Anterior cingulate cortex (tissue), 58 donors: ENCODE measurements at places on chromosomes 1 and 21.

DNA sequence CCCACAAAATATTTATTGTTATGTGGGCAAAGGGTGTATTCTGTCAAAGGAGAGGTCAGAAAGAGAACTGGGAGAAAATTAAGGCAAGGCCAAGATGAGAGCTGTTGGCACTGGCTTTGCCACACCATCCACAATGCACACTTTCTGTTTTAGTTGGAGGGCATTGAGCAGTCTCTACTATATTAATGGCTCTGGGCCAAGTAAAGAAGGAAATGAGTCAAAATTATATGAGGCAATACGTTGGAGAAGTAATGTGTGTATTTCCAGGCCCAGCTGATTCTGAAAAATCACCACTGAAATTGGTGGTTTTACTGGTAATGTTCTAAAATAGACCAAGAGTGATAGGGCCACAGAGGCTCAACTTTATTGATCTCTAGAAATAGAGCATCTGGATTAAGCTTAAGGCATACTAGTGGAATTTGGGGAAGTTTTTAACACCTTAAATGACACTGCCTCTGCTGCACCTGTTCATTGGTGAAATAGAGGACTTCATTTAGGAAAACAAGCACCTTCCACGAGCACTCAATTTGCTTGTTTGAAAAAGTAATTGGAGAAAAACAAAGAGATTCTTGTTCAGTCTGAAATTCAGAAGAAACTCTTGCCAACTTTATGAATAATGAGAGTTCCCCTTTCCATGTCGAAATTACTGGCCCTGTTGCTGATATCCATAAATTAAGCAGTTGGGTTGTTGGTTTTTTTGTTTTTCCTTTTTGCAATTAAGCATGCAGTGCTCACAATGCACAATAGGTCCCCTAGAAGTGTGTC, 424.9 kb downstream of the ADGRL2 start:
- DNase-seq, result no peak

DNA sequence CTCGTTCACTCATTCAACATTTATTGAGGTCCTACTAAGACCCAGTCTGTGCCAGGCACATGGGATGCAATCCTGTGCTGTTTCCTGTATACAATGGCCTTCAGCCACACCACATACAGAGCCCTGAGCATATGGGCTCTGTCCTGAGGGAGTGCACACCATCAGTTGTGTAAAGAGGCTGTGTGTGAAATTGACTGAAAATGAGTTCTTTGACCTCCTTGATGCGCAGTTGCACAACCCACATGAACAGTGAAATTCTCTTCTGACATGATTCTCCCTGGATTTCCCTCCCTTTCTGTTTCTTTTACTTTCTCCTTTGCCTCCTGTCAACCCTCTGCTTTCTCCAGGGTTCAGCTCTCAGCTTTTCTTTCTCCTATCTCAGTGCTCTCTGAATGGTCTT, 6.3 kb upstream of the SYT6 start:
- no peak for DNase-seq

- DNase-seq, result no peak
Measured at GRCh38 chr1:33120436-33121231, 39.7 kb downstream of the AZIN2 start.

DNA sequence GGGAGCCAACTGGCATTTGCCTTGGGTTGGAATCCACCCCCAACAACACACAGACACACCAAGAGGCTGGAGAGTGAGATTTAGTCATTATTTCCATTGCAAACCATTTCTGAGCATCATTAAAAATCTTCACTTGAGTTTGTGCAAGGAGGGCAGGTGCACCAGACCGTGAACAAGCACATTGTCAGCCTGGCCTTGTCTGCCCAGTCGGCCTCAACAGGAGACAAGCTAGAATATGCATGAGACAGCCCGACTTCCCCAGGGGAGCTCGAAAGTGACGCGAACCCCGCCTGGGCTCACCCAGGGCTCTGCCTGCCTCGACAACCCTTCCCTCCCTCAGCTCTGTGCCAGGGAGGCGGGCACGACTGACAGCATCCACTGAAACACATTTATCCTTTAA, 15.4 kb upstream of the GUCA2B start:
- no peak for DNase-seq

- DNase-seq, result no peak
Measured at GRCh38 chr1:236450779-236451178, 56.7 kb downstream of the EDARADD start.

GRCh38 chr21:36507397-36508018, 27.6 kb upstream of the CLDN14 start:
- DNase-seq, result no peak

- DNase-seq, result no peak
Measured at GRCh38 chr21:28550057-28550825, 442.4 kb downstream of the LTN1 start.

DNA sequence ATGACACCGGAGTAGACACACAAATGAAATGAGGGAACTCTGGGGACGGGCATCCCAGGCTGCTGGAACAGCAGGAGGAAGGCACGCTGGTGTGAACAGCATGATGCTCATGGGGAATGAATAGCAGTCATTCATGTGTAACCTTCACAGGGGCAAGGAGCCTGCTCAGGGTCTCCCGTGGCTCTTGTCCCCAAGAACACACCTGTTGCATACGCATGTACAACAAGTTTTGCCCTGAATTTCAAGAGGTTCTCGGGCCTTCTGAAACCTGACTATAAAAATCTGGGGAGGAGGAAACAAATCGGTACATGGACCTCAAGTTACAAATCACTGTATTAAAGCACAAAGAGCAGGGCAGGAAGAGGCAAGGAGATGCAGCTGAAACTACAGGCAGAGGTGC, 93.4 kb downstream of the RRAGC start:
- no peak for DNase-seq

DNA sequence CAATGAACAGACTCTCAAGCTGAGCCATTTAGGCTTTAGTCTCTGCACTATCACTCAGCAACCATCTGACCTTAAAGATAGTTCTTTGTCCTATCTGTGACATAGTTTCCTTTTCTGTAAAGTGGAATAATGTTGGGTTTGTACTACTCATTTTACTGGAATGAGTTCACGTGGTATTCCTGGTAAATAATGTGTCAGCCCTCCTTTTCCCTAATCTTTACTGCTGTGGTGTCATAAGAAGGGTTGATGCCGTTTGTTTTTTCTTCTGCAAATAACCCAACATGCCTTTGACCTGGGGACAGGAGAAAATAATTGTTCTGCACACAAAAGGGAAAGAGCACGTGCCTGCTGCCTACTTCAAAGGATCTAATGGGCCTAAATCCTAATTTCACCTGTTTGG, 297.8 kb downstream of the BRINP3 start:
- no peak for DNase-seq

GRCh38 chr1:24910751-24911650, 19.1 kb downstream of the RUNX3 start:
- DNase-seq, result no peak

GRCh38 chr1:29511436-29511835, 275.1 kb downstream of the PTPRU start:
- DNase-seq, result no peak

- no peak for DNase-seq
Measured at GRCh38 chr1:19636065-19636464, 8.0 kb upstream of the NBL1 start.

DNA sequence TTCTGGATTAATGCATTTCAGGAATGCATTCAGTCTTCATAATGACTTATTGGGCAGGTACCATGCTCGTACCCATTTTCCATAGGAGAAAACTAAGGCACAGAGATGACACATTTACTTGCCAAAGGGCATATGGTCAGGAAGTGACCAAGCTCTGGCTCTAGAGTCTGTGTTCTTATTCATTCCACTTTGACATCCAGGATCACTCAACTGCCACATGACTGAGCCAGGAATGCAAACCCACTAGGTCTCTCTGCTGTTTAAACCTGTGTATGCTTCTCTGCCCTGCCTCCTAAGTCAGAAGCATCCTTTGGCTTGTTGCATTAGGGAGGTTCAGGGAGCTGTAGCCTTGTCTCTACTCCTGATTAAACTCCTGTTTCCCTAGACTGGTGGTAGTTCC, 7.5 kb downstream of the KAZN start:
- no peak for DNase-seq

DNA sequence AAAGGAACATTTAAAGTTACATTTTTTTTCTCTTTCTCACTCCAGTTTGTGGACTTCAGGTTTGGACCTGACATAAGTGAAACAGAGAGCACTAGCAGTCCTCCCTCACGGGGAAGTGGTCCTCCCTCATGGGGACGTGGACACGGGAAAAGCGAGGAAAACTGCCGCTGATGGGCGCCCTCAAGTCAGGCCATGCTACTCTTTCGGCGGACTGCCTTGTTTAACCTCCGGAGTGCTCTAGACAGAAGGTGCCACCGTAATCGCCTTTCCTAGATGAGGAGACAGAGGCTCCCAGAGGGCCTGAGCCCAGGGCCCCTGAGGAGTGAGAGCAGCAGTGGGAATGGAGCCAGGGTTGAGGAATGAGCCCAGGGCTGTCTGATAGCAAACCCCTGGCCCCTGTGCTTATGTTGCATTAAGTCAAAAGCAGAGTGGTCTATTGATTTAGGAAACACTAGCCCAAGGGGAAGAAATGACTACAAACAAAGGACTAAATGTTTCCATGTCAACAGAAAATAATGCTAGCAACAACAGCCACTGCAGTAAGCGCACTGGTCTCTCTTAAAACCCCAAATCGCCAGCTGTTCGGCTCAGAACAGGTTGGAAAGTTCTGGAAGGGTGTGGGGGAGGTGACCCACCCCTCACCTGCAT, 84.1 kb downstream of the DMRTB1 start:
- DNase-seq, result no peak

DNA sequence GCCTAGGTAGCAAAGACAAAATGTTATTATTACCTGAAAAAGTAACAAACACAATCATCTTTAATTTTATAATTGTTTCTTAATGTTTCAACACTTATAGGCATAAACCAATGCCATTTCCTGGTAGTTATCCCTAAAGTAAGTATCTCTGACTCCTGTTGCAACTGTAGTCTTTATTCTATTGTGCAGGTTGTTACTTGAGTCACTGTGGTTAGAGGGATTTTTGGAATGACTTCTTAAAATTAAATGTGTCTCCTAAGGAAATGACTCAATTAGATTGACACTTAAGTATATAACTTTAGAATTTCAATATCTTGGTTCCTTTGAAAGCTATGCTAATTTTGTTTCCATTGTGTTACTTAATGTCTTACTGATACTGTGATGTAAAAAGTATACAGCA, 143.9 kb downstream of the PHTF1 start:
- DNase-seq, result no peak

DNA sequence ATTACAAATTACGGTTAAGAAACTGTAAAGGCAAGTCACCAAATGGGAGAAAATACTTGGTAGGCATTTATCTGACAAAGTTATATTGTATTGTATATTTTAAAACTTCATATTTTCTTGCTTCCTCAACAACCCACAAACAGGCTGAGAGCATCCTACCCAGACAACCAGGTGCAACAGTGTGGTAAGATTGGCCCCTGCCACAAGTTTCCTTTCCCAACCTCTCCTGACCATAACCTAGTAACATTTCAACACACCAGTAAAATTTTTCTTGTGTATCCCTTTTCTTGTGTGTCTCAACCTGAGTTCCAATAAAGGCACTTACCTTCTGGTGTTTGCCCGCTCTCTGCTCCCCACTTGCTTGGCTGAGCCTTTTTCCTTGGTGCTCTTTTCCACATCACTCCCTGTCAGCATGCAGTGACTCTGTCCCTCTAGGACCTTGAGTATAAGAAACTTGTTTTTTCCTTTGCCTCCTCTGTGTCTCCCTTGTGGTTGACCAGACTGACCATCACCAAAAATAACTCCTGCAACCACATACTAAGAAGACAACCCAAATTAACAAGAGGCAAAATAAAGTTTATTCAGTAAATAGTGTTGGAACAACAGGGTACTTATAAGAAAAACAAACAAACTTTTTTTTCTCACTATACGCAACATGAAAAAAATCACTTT, 40.9 kb downstream of the FCRL3 start:
- DNase-seq, result no peak

DNA sequence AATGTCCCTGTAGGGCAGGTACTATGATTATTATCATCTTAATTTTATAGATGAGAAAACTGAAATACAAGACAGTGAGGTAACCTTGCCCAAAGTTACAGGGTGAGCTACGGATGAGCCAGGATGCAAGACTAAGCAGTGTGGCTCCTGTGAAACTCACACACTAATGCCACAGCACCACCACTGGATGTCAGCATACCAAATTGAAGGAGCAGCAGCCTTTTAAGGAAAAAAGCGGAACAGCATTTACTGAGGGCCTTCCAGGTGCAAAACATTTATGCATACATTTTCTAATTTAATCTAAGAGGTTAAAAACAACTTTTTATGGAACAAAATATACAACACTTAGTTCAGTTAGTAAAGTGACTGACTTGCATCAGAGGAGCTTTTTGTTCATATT, 41.7 kb downstream of the SEC16B start:
- peak; percentile 11 for DNase-seq

GRCh38 chr1:59856725-59857338, 42.1 kb downstream of the HOOK1 start:
- DNase-seq, result no peak

GRCh38 chr1:51170342-51170741, 65.7 kb upstream of the RNF11 start:
- DNase-seq, result no peak

DNA sequence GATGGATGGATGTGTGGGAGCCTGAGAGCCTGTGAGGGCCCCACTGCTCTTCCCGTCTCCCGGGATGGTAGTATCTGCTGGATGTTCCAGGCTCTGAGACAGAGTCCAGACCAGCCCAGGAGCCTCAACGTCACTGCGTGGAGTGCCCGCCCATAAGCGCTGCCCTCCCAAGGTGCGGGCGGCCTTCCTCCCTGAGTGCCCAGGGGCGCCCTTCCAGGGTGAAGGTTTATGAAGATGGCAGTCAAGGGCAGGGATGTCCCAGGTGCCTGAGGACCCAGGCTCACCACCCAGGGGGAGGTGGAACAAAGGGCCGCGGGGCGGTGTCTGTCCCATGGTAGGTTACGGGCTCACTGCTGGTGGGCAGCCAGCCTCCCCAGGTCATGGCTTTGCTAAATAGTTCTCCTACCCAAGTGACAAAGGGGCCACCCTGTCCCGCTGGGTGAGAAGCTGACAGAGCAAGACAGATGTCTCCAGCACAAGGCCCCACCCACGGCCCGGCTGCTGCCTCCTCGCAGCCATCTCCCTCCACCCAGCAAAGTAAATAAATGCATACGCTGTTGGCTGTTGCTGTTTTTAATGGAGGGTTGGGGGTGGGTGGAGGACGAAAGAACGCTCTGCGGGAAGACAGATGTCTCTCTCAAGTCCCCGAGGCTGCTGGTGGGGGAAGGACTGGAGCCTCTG, 9.0 kb upstream of the GPR153 start:
- peak; percentile 23 for DNase-seq

DNA sequence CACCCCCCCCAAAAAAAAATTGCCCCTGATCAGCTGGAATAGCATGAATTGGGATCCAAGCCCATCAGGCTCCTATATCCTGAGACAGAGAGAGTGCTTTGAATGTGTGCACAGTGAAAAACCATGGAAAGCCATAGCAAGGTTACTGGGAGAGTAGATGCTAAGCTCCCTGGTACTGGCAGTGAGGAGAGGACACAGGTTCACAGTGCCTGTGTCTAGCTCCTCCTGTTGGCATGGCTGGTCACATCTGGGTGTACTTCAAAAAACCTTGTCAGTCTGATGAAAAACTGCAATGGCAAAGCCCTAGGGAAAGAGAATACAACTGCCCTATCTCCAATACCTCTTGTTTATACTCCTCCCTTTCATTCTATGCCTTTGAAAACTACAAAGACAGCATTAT, 12.9 kb downstream of the COPA start:
- DNase-seq, result no peak
